Common myeloid progenitor, CD34-positive (primary cell): ENCODE measurements at places on chromosomes 4 and X.

DNA sequence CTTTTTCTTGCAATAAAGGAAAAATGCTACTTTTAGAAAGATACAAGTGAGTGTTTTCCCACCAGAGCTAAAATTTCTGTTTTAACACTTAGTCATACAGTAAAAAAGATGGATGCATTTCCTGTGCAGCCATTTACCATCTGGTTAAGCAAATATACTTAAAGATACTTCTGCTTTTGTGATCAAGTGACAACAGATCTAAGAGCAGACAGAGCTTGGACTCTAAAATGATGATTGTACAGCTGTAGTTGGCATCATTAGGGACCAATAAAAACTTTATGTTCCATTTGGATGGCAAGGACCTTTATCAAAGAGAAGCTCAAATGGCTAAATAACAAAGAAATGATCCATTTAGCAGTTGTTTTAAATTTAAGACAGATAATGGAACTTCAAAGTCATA is 270.8 kb downstream of the FSTL5 start:
- no peak for DNase-seq

GRCh38 chr4:149291463-149291862 is 524.2 kb downstream of the IQCM start:
- DNase-seq: no peak

- no peak for DNase-seq
Observed at GRCh38 chr4:16608123-16608522, 290.3 kb downstream of the LDB2 start.

GRCh38 chr4:89545315-89545714 is 237.7 kb upstream of the GPRIN3 start:
- DNase-seq: no peak

GRCh38 chr4:14165222-14165920 is 537.8 kb upstream of the BOD1L1 start:
- peak; percentile 39 for DNase-seq

DNA sequence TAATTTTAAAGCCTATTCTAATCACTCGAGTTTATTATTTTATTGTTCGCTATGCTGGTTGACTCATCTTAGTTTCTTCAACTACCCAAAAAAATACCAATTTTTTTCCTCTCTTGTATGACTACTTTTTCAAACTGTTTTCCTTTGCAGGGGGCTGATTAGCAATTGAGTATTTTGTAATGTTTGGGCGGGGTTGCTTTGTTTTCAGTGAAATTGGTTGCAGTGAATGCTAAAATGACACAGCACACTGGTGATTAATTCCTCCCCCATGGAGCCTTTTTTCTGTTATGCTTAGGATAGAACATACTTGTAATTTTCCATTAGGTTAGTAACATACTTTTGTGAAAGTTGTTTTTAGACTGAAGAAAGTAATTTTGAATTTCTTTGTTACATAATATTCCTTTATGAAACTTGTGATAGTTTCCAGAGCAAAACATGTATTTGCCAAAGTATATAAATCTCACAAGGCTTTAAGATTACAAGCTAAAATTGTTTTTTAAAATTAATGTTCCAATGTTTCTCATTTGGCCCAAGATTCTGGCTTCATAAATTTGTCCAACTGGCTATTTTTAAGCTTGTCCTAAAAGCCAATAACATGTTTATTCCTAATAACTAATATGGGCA is 120.4 kb downstream of the CHIC1 start:
- DNase-seq: no peak

GRCh38 chr4:54703182-54703581 is 45.4 kb downstream of the KIT start:
- DNase-seq: no peak

GRCh38 chrX:149453030-149453429 is 52.1 kb downstream of the IDS start:
- DNase-seq: peak; percentile 34

DNA sequence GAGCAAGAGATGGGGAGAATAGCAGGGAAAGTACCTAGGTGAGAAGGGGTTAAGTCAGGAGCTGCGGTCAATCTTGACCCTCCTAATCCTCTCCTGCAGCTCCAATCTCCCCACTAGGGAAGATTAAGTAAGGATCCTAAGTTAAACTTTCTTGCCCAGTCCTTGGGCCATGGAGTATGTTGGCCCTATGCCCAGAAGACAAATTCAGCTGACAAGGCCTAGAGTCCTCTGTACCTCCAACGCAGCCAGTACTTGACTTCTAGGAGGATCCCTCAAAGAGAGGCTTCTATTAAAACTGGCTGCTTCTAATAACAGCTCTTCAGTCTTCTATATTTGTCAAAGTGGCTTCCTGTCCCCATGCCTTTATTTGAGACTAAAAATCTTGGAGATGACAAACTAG is 1.4 kb downstream of the CLDN2 start:
- DNase-seq: no peak

GRCh38 chrX:48918301-48918642 is 552 bp downstream of the PIM2 start:
- DNase-seq: no peak

DNA sequence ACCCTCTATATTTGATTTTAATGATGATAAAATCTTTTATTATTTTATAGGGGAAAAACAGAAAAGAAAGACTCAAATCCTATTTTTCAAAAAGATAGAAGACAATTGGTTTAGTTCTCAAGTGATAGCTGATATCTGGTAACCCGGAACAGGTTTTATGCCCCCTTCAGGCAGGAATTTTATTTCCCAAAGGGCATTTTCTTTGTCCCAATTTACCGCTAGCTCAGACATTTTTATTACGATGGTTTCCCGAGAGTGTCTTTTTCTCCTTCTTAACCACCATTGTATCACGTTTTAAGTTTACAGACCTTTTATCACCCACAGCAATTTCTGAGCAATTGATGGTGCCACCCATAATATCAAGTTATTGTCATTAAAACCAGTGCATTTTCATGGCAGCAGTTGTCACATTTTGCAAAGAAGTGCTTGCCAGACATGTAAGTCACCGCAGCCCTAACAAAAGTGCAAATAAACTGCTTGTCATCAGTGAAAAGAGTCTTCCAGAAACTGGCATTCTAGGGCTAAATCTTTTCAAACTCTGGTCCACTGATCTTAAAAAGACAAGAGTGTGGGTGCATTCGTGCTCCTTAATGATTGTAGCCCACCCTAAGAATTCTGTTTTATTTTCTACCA is 204.8 kb upstream of the VCX start:
- DNase-seq: no peak

DNA sequence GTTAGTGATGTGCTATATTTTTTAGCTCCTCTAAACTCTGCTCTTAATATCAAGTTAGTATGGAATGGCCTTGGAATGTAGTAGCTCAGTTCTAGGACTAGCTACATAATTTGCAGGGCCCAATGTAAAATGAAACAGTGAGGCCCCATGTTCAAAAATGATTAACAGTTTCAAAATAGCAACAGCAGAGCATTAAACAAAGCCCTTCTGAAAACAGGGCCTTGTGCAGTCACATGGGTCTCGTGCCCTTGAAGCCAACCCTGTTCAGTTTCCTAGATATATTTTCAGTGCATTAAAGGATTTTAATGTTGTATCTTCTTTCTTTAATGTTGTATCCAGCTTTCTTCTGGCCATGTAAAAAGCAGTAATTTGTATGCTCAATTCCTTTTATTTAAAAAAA is 82.1 kb downstream of the TASL start:
- DNase-seq: no peak

- no peak for DNase-seq
Observed at GRCh38 chrX:127138218-127138617, 318.7 kb downstream of the PRR32 start.

DNA sequence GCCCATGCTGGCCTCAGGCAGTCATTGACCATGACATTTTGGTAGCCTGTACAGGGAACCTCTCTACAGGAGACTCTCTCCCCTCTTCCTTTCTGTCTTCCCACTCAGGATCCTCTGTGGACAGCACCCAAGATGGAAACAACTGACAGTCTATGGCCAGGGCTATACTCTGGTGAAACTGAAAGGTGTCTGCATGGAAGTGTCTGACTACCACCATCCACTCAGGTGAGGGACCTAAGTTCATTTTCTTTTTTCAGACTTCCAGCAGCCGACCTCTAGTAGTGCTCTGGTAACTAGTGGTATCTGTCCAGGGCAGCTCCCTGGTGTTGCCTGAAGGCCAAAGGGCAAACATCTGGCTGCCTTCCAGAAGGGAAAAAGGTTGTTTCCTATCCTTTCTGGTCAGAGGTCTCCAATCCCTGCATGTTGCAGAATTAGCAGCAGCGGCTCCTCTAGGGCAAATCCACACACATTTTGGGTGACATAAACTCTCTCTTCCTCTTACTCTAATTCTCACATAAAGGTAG is 804.5 kb downstream of the C4orf33 start:
- DNase-seq: no peak

DNA sequence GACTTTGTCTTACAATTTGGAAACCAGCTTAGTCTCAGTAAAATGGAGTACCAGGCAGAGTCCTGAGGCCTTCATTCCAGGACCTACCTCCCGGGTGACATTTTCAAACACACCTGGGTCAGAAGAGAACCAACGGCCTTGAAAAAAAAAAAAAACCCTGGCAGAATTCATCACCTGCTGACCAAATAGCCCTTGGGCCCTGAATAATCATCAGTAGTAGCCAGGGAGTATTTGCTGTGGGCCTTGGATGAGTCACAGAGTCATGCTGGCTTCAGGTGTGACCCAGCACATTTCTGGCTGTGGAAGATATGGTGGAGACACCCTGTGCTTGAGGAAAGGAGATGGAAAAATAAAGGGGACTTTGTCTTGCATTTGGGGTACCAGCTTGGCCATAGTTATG is 92.2 kb downstream of the LPAR4 start:
- DNase-seq: no peak

DNA sequence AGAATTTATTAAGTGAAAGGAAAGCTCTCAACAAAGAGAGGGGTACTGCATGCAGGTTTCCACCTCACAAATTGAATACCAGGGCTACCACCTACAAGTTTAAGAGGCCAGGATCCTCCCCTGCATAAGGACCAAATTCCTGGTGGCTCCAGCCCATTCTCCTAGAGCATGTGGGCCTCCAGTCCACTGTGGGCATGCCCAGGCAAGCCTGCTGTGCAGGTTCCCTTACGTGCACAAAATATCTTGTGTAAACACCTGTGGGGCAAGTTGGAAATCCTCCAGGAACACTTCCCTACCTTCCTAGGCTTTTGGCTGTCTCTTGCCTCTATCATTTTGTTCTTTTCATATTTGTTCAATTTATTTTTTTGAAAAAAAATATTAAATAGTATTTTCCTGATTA is 724.3 kb downstream of the ARAP2 start:
- no peak for DNase-seq

GRCh38 chr4:174629265-174629664 is 107.0 kb upstream of the HPGD start:
- no peak for DNase-seq

DNA sequence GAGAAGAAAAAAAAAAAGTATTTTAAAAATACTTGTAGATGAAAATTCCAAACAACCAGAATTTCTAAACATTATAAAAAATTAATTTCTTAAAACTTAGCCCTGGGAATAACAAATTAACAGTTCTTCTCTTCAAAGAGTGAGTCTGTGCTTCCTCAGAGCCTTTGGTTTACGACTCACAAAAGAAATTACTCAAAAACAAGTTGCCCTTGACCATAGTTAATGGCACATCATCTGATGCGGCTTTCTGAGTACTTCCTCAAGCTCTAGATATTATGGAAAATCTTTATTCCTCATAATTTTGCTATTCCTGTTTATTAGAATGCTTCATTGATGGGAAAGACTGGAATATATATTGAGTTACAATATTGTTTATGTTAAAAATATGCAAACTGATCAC is 23.7 kb downstream of the TAPT1 start:
- DNase-seq: no peak

DNA sequence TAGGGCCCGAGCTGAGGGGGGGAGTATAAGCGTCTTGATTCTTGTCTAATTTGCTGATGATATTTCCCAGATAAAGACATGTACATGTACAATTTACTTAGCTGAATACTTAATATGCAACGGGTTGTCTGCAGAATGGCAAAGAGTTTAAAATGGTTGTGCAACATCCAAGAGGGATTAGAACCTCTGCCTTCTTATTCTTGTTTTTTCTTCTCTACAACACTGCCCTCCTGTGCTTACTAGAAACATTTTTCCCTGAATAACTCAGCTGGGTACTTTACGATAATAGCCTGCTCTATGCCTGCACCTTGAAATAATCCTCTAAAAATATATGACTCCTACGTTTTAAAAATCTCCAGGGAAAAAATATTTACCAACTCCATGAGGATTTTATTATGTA is 41.8 kb downstream of the INTS12 start:
- DNase-seq: peak; percentile 52

- DNase-seq: peak; percentile 44
Observed at GRCh38 chr4:85474818-85475630, at the start of gene ARHGAP24. TSS of gene ARHGAP24 (plus strand) at chr4:85475150.

- DNase-seq: no peak
Observed at GRCh38 chr4:14308229-14308651, 680.7 kb upstream of the BOD1L1 start.

- DNase-seq: no peak
Observed at GRCh38 chr4:7907142-7907541, 32.5 kb downstream of the AFAP1 start.

- no peak for DNase-seq
Observed at GRCh38 chr4:75605928-75606327, 24.4 kb downstream of the CDKL2 start.

GRCh38 chr4:60400593-60400992 is 799.5 kb upstream of the ADGRL3 start:
- no peak for DNase-seq

GRCh38 chr4:99593781-99594641 is 19.4 kb downstream of the MTTP start:
- no peak for DNase-seq

DNA sequence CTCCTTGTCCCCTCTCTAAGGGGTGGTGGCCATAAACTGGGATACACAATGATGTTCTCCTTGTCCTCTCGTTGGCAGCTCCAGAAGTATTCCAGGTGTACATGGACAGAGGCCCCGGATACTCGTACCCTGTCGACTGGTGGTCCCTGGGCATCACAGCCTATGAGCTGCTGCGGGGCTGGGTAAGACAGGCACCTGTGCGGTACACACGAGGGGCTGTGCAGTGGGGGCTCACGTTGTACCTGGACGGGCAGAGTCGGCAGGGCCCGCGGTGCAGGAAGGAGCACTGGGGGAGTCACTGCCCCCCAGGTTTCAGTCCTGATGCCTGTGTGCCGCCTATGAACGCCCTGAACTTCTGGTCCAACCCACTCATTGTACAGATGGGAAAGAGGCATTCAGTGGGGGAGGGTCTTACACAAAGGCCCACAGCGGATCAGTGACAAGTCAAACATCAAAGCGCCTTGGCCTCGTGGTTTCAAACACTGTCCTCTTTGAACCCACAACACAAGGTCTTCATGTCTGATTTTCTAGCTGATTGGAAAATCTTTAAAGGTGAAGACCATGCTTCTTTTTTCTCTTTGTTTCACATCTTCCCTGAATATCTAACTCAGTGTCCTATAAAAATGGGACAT is 261.6 kb downstream of the EVC2 start:
- DNase-seq: no peak

- DNase-seq: no peak
Observed at GRCh38 chrX:13198056-13198761, 121.6 kb downstream of the ATXN3L start.

DNA sequence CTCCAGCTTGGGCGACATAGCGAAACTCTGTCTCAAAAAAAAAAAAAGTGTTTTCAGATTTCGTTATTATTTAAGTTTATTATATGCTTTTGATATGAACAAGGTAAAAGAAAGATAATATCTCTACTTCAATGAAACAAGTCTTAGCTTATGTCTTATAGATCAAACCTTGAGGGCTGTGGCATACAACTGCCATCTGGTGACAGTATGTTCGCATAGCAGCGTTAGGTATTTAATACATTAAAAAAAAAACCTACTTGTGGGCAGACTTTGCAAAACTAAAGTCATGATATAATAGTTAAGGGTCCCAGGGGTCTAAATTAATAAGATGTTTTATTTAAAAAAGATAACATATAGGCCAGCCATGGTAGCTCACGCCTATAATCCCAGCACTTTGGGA is 161.2 kb upstream of the AMOT start:
- DNase-seq: peak; percentile 20
